T-helper 17 cell (primary cell): ENCODE measurements at places on chromosomes 6 and 20. TPM values are rescaled to one million over a fixed set of nuclear protein-coding genes. Genes with fewer than 3 reads are reported as not detected.
A peak's percentile ranks its signal among the peaks of the same experiment; 100 is the strongest.

DNA sequence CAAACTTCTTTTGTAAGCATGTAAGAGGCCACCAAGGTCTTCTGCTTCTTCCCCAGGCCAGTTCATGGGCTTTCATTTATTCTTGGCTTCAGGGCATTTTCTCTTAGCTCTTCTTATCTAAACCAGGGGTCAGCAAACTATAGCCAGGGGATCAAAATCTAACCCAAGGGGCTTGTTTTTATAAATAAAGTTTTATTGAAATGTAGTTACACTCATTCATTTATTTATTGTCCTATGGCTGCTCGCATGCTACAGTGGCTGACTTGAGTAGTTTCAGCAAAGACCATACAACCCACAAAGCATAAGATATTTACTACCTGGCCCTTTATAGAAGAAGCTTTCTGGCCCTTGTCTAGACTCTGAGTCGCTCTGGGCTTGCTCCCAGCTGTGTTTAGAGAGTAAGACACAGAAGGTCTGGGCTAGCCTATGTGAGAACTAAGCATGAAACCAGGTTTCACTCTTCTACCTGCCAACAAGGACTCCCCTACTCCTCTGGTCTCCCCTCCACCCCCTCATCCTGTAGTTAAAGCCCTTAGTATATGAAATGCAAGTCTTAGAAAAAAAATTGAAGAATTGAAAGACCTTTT lies 43.2 kb downstream of the KHDC1L start:
- no peak for DNase-seq

DYNLT2 gene
- total RNA-seq = 3.9 TPM

GRCh38 chr6:3022765-3023662 lies 23.3 kb downstream of the NQO2 start:
- peak; percentile 24 for DNase-seq

GRCh38 chr6:137136065-137136464 lies 37.4 kb downstream of the IL22RA2 start:
- no peak for DNase-seq

DNA sequence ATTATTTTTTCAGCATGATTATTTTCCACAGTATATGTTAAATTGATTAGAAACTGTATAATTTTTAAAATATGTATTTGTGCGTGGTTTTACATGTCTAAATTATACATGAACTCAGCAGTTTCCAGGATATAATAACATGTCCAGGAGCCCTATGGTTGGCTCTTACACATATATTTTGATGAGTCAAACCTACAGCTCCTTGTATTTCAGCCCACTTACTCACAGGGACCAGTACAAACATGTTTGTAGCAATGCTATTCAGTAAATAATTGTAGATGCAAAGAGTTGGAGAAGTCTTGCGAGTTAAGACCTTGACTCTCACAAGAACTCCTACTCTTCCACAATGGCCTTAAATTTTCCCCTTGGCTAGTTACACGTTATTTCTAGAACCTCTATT lies 107.2 kb upstream of the SASH1 start:
- DNase-seq = no peak

BMP7 gene
- total RNA-seq = not detected

GRCh38 chr20:48019940-48020339 lies 234.7 kb upstream of the SULF2 start:
- DNase-seq = no peak

ATG5 gene
- 27.7 TPM for total RNA-seq

DNA sequence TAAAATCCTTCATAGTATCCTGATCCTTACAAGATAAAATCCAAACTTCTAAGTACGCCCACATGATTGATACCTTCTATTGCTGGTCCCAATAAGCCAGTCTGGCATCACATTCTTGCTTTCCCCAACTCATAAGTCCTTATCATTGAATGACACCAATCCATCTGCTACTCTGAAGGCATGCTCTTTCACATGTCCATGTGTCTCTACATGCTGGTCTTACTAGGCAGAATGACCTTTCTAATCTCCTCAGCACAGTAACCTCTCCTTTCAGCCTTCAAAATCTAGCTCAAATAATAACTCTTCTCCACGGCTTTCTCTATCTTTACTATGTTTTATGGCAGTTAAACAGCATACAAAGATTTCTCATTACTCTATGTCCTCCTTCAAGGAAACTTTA lies 71.1 kb downstream of the ASCC3 start:
- DNase-seq = no peak

DNA sequence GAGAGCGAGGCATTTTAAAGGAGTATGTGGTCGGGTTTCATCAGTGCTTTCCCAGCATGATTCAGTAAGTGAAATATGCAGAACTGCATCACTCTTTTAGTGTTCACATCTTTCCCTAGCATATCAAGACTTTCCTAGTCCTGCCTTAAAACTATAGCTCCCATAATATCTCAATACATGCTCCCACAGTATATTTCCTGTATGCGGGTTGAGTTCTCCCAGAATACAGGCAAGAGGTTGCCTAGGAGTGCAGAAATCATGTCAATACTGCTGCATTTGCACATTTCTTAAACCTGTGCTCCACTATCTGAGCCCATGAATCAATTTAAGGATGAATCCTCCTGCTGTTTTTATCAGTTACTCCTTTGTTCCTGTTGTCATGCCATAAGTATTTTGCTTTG lies 386.6 kb upstream of the SLC35B3 start:
- DNase-seq = no peak

- no peak for DNase-seq
Observed at GRCh38 chr6:157600807-157601206, 219.8 kb downstream of the ZDHHC14 start.

DNA sequence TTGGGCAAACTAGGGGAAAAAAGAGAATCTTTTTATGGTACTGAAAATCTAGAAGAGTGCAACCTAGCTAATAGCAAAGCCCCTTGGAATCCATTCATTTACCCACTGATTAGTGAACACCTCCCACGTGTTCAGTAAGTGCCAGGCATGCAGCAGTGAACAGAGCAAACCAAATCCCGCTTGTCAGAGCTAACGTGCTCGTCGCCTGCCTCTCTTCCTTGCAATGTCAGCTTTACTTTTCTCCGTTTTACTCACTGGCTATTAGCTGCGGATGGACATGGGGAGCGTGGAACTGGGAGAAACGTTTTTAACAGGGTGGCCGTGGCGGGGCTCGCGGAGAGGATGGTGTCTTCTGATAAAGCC lies 120.4 kb downstream of the SYNDIG1 start:
- no peak for DNase-seq

DNA sequence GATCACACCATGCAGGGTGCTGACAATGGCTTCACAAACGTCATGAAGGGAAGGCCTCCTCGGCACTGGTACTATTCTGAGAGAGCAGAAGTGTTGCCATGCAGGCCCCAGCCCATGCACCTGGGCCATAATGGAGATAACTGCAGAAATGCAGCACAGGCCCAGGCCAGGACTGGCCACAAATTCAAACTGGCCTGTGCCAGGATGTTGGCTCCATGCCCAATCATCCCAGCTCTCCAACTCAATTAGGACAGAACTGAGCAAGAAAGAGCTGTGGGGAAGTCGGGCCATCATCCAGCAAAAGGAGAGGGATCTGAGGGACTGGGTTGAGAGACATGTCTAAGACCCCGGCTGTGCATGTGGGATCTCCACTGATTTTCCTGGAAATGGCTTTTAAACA lies 48.9 kb upstream of the SYNDIG1 start:
- DNase-seq = no peak

NFS1 gene
- 19.4 TPM for total RNA-seq

NR2E1 gene
- total RNA-seq = not detected

GRCh38 chr20:5845681-5846615 lies 95.7 kb downstream of the SHLD1 start:
- no peak for DNase-seq

HAO1 gene
- not detected for total RNA-seq

- DNase-seq = no peak
Observed at GRCh38 chr6:123896869-123897268, 93.2 kb downstream of the NKAIN2 start.

DNA sequence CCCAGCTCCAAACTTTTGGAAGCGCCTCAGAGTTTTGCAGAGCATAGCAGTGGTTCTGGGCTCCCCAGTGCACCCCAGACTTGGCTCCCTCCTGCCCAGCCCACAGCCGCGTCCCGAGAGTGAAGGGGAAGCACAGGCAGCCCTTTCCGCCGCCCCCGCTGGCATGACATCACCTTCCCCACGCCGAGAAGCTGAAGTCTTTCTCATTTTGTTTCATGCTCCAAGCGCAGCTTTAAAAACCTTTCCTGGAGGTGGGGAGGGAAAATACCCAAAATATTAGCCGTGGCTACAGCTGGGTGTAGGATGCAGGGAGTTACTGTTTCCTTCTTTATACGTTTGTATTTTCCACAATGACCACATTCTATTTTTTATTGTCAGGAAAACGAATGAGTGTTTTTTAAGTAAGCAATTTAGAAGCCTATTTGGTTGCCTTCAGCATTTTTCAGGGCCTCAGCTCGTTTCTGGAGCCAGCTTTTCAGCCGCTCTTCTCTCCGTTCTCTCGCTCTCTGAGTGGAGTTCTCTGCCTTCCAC lies 72.9 kb downstream of the SNX5 start:
- DNase-seq = no peak

GRCh38 chr6:136415351-136416007 lies 125.8 kb upstream of the BCLAF1 start:
- no peak for DNase-seq

DNA sequence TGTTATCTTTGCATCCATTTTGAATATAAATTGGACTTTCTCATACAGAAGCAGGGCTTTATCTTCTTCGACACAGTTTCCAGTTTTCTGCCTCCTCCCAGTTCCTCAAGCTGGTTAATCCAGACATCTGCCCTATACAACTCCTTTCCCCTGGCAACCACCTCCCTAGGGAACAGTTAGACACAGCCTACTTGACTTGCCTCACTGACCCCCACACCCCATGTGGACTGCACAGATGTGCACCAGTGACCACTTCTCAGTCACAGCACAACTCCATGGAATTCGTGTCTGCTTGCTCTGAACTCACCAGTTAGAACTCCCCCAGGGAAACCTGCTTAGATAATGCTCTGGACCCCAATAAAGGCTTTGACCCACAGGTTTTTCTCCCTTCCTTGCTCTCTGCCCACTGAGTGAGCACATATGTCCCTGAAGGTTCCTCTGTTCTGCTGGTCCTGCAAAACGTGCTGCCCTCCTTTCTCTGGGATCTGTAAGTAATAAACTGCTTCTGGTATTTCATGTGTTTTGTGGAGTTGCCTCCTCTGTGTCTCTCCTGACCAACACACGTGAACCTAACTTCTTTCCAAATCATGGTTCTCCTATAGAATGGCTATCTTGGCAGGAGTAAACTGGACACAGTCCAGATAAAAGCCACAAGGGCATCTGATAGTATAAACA lies 351.2 kb downstream of the CD83 start:
- DNase-seq = no peak

GTSF1L gene
- not detected for total RNA-seq

- DNase-seq = no peak
Observed at GRCh38 chr20:19995220-19995863, 21.8 kb upstream of the NAA20 start.

SOD2 gene
- total RNA-seq = 200 TPM

- no peak for DNase-seq
Observed at GRCh38 chr20:33866398-33867100, 55.4 kb downstream of the CHMP4B start.

GRCh38 chr20:44133424-44133823 lies 53.6 kb downstream of the JPH2 start:
- DNase-seq = no peak

- no peak for DNase-seq
Observed at GRCh38 chr6:165662041-165662748, 846 bp downstream of the PDE10A start.

LY6G5C gene
- 3.8 TPM for total RNA-seq

DNA sequence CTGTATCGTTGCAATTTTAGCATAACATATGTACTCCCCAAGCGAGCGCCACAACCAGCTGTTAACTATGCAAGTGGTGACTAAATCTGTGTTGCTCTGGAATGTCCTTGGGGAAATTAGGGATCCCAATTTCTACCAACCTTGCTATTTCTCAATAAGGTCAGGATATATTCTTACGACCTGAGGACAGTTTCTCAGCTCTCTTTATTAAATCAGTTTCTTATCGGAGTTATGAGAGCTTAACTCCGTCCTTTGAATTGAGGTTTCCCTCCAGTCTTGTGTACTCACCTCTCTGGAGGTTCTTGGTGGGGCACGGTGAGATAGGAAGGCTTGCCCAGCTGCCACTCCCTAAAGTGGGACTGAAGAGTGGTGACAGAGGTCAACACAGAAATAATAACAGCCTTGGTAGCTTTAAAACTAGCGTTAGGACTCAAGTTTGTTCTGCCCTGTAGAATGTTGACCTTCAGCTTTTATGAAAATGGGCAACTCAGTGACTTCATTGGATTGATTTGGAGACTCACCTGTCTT lies 694 bp downstream of the MRPS18B start:
- no peak for DNase-seq

- no peak for DNase-seq
Observed at GRCh38 chr6:54579011-54579410, 267.6 kb upstream of the FAM83B start.

DNA sequence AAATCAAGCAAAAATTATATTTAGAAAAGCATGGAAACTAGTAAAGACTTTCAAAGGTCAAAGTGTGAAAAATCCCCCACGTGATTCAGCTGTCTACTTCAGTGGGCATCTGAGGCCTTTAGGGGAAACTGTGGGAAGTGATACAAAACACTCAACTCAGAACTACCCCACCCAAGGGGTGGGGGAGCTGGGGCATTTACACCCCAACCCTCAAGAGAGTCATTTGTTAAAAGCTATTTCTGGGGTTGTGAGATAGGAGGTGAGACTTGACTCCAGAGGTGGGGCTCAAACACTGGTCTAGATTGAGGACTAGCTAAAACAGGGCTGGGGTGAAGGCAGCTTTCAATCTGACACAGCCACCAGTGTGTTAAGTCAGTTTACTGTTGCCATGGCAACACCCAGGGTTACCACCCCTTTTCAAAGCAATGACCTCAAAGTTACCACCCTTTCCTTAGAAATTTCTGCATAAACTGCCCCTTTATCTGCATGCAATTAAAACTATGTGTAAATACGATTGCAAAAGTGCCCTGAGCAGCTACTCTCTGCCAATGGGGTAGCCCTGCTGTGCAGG lies 9.9 kb upstream of the GTSF1L start:
- DNase-seq = no peak

PRSS16 gene
- 2.0 TPM for total RNA-seq
